ENCODE measurements at places on chromosomes 12 and 14.

DNA sequence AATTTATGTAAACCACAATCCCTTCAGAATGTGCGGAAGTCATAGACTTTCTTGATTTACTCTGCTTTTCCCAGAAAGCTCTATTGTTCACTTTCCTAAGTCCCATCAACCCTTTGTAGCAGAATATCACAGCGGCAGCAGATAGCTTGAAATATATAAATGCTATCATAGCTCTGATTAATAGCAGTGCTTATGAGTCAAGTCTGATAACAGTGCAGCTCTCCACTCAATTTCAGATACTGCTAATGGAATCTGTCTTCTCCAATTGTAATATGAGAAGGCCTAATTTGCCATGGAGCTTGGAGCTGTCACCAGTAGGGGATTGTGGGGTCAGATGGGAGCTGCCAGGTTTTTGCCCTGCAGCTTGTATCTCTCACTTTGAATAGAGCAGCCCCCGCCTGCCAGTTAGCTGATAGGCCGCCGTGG lies 10.9 kb downstream of the TMEM260 start:
- DNase-seq: no peak
- no peaks in the 10 kb centered on the region for H3K4me1 ChIP-seq
- H3K4me3 ChIP-seq: no peak overlapping the region
- H3K27me3 ChIP-seq: no peaks in the 10 kb centered on the region
- H3K27ac ChIP-seq: no peak overlapping the region

- no peak overlapping the region for H3K27ac ChIP-seq
- no peaks in the 10 kb centered on the region for H3K27me3 ChIP-seq
- no peaks in the 10 kb centered on the region for H3K4me1 ChIP-seq
- DNase-seq: no peak
- H3K36me3 ChIP-seq: no peaks in the 10 kb centered on the region
Observed at GRCh38 chr12:21819678-21820077, 45.2 kb upstream of the KCNJ8 start.

GRCh38 chr12:92003701-92004100 lies 141.9 kb downstream of the BTG1 start:
- no peak overlapping the region for H3K4me3 ChIP-seq
- H3K36me3 ChIP-seq: no peaks in the 10 kb centered on the region
- no peaks in the 10 kb centered on the region for H3K27me3 ChIP-seq
- no peaks in the 10 kb centered on the region for H3K4me1 ChIP-seq

GRCh38 chr14:105012171-105012985 lies 8.5 kb downstream of the CDCA4 start:
- H3K27ac ChIP-seq: no peak overlapping the region
- peaks cover 26% of the 10 kb centered on the region for H3K36me3 ChIP-seq
- DNase-seq: no peak
- H3K27me3 ChIP-seq: no peaks in the 10 kb centered on the region
- no peak overlapping the region for H3K4me3 ChIP-seq

DNA sequence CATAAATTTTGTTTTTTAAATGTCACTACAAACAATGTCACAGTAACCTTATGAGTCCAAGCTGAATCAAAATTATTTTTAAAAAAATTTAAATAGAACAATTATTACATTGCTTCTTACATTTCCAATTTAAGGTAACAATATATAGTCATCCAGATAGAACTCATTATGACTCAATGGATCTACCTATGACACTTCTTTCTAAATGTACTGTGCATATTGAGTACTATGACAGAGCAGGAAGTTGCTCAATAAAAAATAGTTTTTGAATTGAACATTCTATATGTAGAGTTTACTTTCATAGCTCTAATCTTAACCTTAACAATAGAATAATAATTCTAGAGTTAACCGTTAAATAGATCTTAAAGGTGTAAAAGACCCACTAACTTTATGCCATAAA lies 44.4 kb upstream of the ALG10 start:
- H3K27ac ChIP-seq: no peak overlapping the region
- DNase-seq: no peak
- no peaks in the 10 kb centered on the region for H3K36me3 ChIP-seq
- no peaks in the 10 kb centered on the region for H3K27me3 ChIP-seq

GRCh38 chr12:4894019-4894418 lies 15.7 kb upstream of the KCNA1 start:
- H3K4me3 ChIP-seq: no peak overlapping the region
- no peak overlapping the region for H3K27ac ChIP-seq
- no peaks in the 10 kb centered on the region for H3K27me3 ChIP-seq
- DNase-seq: no peak
- H3K36me3 ChIP-seq: no peaks in the 10 kb centered on the region

DNA sequence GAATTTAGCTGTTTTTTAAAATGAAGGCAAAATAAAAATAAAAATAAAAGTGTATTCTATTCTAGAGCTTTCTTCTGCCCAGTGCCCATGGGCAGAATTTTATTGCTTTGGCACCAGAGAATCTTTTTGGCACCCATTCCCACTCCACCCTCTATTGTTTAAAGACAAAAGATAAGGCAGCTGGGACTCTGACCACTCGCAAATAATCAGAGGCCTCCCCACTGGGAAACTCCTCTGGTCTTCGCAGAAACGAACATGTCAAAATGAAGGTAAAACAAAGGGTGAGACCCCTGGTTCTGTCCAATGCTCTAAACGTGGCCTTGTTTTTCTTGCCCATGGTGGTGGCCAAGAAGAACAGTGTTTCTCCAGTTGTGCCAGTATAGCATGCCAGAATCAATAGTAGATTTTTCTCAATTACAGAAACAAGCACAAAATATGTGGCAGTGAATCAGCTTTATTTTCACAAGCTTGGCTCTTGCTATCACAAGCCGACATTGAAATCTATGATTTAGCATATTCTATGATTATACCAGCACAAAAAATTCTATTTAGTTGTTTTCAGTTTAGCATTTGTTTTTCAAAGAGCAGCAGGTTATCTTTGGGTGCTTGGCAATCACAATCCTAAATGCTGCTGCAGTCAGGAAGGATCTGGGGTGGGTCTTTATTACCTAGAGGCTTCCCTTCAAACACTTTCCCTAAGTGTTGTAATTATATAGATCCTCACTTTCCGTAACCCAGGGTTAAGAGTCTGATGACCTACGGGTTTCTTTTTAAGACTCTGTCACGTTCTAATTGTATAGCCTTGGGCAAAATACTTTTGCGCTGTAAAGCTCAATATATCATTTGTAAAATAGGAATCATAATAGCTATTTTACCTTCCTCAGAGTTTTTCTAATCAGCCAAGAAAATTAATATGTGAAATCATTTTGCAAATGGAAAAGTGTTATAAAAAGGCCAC lies 50.5 kb downstream of the KITLG start:
- no peaks in the 10 kb centered on the region for H3K27me3 ChIP-seq
- H3K4me1 ChIP-seq: no peaks in the 10 kb centered on the region
- no peak overlapping the region for H3K4me3 ChIP-seq
- H3K36me3 ChIP-seq: no peaks in the 10 kb centered on the region

DNA sequence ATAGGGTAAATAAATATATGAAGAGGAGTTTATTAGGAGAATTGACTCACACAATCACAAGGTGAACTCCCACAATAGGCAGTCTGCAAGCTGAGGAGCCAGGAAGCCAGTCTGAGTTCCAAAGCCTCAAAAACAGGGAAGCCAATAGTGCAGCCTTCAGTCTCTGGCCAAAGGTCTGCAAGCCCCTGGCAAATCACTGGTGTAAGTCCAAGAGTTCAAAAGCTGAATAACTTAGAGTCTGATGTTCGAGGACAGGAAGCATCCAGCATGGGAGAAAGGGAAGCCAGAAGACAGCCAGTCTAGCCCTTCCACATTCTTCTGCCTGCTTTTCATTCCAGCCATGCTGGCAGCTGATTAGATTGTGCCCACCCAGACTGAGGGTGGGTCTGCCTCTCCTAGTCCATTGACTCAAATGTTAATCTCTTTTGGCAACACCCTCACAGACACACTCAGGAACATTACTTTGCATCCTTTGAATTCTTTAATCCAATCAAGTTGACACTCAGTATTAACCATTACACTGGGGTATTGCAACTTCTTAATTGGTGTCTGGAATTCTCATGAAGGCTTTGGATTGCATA lies 736.5 kb upstream of the LMO3 start:
- no peaks in the 10 kb centered on the region for H3K27me3 ChIP-seq
- no peak for DNase-seq
- no peak overlapping the region for H3K4me3 ChIP-seq
- H3K27ac ChIP-seq: no peak overlapping the region
- no peaks in the 10 kb centered on the region for H3K36me3 ChIP-seq

DNA sequence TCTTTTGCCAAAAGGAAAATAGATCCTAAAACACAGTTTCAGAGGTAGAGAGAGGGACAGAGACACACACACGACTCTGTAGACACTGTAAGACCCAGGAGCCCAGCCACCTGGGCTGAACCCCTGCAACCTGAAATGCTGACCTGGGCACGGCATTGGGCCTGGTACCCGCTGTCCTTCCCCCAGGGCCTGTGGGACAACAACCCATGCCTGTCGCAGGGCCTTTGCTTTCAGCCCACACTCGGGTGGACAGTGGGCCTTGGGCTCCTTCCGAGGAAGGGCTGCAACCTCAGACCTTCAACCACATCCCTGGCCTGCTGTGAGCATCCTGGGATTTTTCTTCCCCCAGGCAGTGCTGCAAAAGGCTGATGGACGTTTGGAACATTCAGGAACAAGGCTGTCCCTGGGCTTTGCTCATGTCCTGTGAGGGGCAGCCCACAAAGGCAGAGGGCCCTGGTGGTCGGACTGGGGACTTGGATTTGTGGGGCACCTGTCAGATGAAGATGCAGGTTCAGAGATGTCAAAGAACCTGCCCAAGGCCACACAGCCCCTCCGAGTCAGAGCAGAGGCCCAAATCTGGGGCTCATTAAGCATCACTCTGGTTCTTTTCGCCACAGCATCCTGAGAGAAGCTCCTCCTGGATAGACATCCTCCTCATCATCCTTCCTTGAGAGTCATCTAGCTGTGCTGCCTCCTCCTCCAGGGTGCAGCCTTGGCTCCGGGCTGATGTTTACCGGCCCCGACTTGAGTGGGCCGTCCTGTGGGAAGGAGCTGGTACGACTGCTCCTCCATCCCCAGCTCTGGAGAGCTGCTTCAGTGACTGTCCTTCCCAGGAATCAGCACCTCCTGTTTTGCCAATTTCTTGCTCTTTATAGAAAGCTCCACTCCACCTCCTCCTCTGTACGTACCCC lies 32.7 kb downstream of the CCDC92 start:
- no peak overlapping the region for H3K27ac ChIP-seq
- H3K36me3 ChIP-seq: no peaks in the 10 kb centered on the region
- no peaks in the 10 kb centered on the region for H3K4me1 ChIP-seq
- DNase-seq: no peak
- H3K27me3 ChIP-seq: no peaks in the 10 kb centered on the region

DNA sequence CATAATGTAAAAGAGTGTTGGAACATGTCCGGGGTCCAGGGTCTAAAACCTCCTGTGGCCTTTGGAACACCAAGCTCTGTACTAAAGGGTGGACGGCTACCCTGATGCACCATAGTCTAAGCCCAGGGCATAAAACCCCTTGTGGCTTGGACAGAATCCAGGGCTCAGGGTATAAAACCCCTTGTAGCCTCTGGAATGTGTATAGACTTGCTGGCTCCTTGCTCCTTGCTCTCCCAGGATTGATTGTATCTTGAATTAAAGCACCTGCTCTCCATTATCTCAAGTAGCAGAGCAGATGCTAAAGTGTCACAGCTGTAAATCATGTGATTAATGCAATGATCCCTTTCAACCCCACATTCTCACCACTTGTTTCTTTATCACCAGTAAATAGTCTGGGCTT lies 556.5 kb downstream of the LRFN5 start:
- H3K27ac ChIP-seq: no peak overlapping the region
- no peaks in the 10 kb centered on the region for H3K36me3 ChIP-seq
- no peak overlapping the region for H3K4me3 ChIP-seq
- no peaks in the 10 kb centered on the region for H3K27me3 ChIP-seq

DNA sequence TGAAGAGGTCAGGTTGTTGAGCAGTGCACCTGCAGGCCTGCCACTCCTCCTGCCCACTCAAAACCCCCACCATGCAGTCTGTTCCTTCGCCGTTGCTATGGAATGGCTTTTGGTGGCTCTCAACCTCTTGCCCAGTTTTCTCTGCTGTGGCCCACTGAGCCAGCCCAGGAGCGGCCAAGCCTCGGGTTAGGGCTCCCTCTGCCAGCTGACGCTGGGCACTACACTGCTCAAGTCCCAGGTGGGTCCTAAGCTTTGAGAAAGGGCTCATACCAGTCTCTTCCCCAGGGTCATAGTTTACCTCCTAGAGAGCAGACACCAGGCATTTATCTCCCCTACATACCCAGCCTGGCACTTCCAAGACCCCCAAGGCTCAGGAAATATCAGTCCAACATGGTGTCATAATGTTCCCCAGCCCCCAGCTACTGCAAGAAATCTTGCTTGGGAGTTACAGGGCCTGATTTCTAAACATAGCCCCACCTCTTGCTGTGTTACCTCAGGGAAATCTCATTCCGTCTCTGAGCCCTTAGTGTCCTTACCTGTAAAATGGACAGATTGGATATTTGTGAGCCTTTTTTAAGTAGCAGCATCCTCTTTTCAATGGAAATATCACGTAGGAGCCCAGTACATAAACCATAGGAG lies 59.4 kb downstream of the TSPAN11 start:
- H3K27me3 ChIP-seq: no peaks in the 10 kb centered on the region
- no peaks in the 10 kb centered on the region for H3K36me3 ChIP-seq
- H3K4me3 ChIP-seq: no peak overlapping the region
- no peak overlapping the region for H3K27ac ChIP-seq

DNA sequence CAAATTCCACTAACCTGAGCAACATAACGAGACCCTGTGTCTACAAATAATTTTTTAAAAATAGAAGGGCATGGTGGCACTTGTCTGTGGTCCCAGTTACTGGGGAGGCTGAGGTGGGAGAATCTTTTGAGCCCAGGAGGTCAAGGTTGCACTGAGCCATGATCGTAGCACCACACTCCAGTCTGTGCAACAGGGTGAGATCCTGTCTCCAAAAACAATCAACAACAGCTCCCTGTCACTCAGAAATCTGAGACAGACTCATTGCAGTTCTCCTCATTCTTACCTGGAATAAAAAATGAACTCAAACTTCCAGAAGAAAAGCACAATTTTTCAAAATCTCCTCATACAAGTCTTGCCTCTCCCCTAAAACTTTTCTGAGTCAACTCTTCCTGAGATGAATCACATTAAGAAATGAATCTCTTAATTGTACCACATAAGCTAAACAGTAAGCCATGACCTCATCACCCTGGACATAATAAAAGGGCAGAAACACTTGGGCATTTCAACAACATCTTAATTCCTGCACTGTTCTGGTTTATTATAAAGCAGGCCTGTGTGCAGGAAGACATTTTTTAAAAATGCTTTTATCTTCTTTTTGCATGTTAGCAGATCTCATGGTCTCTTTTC lies 214.3 kb upstream of the CDKN3 start:
- H3K27ac ChIP-seq: no peak overlapping the region
- DNase-seq: no peak

GRCh38 chr14:91059576-91060350 lies 678 bp downstream of the RPS6KA5 start:
- peak; percentile 20 for DNase-seq
- H3K27ac ChIP-seq: no peak overlapping the region
- no peaks in the 10 kb centered on the region for H3K27me3 ChIP-seq
